ENCODE measurements at places on chromosomes 13 and 19. TPM values are rescaled to one million over a fixed set of nuclear protein-coding genes. Genes with fewer than 3 reads are reported as not detected.

The FUT6 gene
- polyA plus RNA-seq, result not detected

The PSPC1 gene
- 24.5 TPM for polyA plus RNA-seq

GRCh38 chr13:94550062-94550738 is 45.8 kb downstream of the TGDS start:
- DNase-seq, result no peak

DNA sequence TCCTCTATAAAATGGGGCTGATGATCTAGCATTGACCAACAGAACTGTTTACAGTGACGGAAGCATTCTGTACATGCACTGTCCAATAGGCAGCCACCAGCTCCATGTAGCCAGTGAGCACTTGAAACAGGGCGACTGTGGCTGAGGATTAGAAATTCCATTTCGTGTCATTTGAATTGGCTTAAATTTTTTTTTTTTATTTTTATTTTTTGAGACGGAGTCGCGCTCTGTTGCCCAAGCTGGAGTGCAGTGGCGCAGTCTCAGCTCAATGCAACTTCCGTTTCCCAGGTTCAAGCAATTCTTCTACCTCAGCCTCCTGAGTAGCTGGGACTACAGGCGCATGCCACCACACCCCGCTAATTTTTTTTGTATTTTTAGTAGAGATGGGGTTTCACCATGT is 3.0 kb downstream of the PRKCG start:
- DNase-seq, result no peak

DNA sequence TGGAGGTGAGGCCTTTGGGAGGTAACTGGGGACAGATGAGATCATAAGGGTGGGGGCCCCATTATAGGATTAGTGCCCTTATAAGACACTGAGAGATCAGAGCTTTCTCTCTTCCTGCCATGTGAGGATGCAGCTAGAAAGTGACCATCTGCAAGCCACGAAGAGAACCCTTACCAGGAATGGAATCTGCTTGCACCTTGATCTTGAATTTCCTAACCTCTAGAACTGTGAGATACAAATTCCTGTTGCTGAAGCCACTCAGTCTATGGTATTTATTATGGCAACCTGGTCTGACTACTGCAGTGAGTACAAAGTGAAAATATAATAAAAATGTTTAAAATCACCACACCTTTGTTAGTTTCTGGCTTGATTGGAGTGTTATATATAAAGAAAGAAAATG is 388.0 kb downstream of the LMO7 start:
- DNase-seq, result no peak

- no peak for DNase-seq
Measured at GRCh38 chr13:99648066-99648665, 146.9 kb downstream of the TM9SF2 start.

Measured in CD14-positive monocyte (primary cell).